ENCODE measurements at places on chromosomes 16 and 17.

DNA sequence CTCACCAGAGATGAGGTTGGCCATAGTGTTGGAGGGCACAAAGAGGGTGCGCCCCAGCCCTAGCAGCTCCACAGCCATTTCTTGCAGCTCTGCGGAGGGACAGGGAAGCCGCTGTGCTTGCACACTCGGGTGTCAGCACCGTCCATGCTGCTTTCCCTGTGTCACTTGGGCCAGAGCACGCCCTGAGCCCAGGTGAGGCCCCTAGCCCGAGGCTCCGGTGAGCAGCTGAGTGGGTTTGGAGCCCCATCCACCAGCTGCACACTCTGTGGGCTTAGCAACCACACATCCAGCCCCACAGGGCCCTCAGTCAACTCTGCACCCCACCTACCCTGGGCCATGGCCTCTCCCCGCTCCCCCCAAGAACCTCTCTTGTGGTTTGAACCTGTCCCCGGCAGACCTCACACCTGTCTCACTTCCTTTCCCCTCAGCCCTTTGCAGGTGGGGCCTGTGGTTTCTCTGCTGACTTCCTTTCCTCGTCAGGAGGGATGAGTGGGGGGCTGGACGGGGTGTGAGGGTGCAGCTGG lies 20.7 kb downstream of the TMEM235 start:
- no peak for DNase-seq

- DNase-seq = no peak
Measured at GRCh38 chr17:11953924-11954323, 43.4 kb downstream of the ZNF18 start.

- DNase-seq = no peak
Measured at GRCh38 chr17:53837131-53837530, 14.4 kb downstream of the KIF2B start.

- no peak for DNase-seq
Measured at GRCh38 chr16:14538604-14539003, 91.5 kb downstream of the PARN start.

DNA sequence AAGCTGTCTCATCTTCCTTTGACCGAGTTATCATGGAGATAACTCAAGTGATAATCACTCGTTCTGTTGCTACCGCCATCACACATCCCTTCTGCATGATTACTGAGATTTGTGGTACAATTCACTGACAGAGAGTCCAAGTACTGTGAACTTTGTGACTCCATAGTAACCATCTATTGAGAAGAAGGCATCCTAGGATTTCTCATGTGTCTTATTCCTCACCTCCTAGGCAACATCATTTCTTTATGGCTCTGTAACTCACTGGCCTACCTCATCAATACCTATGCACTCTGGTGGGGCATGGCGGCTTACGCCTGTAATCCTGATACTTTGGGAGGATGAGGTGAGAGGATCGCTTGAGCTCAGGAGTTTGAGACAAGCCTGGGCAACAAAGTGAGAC lies 19.4 kb downstream of the DRC7 start:
- no peak for DNase-seq

DNA sequence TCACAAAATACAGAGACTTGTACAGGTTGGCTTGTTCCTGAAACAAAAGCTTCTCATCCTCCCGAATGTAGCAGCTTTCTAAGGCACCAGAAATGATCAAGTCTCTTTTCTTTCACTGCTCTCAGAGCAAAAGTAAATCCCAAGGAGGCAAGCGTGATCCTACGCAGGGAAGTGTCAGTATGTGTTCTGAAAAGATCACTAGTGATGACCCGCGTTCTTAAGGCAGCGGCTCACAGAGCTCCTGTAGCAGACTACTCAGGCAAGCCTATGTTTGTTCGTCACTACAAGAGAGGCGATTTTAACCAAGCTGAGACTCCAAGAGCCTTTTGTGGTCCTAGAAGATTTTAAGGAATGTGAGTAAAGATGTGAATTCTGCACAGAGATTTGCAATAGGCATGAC lies 34.5 kb downstream of the WIPI1 start:
- no peak for DNase-seq

GRCh38 chr17:78256707-78257591 lies 25.5 kb downstream of the TMEM235 start:
- no peak for DNase-seq

DNA sequence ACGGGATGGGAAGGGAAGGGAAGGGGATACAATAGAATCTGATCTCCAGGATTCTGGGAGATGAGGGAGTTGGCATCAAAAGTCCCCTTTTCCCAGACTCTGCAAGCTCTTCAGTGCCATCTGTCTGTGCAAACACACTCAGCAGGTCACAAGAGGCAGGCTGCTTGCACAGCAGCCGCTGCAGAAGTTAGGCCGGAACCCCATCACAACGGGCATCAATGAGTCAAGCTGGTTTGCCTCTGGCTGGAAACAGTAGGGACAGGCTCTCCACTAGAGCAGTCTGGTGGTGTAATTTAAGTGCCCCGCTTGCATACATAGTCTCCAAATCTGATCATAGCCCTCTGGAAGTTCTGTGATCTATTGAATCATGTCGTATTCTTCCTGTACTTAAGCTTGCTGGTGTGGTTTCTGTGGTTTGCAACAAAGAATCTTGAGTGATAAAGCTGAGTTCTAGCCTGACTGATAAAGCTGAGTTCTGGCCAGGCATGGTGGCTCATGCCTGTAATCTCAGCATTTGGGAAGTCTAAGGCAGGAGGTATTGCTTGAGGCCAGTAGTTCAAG lies 33.7 kb upstream of the KDM8 start:
- peak; percentile 93 for DNase-seq

DNA sequence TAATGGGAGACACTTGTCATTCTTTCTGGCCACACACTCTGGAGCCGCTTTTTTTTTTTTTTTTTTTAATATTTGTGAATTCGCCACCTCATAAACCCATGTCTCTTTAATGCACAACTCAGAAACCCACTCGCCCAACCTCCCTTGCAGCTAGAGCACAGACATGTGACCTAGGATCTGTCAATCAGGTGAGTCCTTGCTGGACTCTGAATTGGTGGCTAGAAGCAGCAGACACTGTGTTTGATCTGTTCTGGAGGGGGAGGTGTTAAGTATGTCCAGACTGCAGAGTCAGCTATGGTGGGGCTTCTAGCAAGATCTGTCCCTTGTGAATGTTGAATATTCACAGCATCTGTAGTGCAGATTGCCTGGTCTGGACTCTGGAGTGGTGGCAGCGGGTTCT lies 112.1 kb downstream of the PRKCB start:
- DNase-seq = no peak

DNA sequence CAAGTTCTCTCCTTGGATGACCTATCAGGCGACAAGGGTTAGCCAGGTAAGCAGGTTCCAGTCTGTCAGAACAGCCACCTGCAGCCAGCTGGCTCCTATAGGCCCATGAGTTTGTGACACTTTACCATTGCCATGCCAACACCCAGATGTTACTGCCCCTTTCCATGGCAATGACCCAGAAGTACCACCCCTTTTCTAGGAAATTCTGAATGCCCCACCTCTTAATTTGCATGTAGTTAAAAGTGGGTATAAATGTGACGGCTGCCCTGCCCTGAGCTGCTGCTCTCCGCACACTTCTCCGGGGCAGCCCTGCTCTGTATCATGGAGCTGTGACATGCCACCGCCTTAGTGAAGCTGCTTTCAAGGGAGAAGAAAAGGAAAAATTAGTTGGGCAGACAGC lies 10.0 kb upstream of the SECTM1 start:
- no peak for DNase-seq

DNA sequence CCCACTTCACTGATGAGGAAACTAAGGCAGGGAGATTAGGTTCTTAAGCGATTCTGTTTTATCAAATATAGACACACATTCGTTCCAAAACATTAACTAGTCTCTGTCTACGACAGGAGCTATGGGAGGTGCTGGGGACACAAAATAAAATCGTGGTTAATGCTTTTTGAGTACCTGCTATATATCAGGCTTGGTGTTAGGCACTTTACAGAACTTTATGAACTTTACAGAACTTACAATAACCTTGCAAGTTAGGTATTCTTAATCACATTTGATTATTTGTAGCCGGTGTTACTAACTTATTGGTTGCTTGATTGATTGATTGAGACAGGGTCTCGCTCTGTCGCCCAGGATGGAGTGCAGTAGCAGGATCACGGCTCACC lies 538 bp upstream of the HEATR3 start:
- DNase-seq = no peak
